ENCODE measurements at places on chromosomes 13 and 19. TPM values are rescaled to one million over a fixed set of nuclear protein-coding genes. Genes with fewer than 3 reads are reported as not detected.
A peak's percentile ranks its signal among the peaks of the same experiment; 100 is the strongest.

Gene GPR12
- total RNA-seq = not detected

- DNase-seq = no peak
These were observed 869 bp downstream of the GFY start for GRCh38 chr19:49425922-49426592.

DNA sequence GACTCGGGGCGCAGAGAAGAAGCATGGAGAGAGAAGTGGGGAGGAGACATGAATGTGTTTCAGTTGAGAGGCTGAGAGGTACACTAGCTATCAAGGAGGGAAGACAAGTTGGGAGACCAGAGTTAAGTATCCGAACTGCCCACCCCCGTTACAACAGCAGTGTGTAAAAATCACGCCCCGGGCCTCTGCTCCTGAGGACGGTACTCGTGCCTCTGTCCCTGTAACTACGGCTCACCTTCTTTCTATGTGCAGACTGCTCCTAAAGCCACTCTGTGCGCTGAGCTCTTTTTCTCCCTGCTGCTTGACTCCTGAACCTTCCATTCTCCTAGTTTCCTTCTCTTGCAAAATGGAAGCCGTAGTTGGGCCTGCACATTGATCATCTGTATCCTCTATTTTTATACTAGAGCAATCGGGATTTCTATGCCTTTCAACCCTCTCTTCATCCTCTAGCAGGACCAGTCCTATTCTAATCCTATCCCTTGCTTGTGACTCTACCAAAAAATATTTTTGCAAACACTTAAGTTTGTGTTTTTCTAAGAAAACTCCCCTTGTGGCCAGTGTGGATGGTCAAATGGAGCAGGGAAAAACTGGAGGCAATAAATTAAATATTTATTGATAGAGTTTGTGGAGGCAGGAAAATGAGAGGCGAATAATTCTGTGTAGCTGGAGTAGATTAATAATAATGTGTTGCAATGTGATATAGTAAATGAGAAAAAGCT, 569 bp downstream of the POLR1D start:
- no peak for DNase-seq

- DNase-seq = no peak
These were observed at the start of gene TINCR for GRCh38 chr19:5567360-5567969. TINCR (minus strand) TSS chr19:5567953.

GRCh38 chr19:11223200-11223599, 16.2 kb upstream of the ANGPTL8 start:
- DNase-seq = no peak

Gene ZC3H4
- 10.1 TPM for total RNA-seq

- DNase-seq = peak; percentile 22
These were observed 63.4 kb downstream of the KCTD12 start for GRCh38 chr13:76822698-76823267.

Gene SLAIN1
- total RNA-seq = 0.03 TPM

DNA sequence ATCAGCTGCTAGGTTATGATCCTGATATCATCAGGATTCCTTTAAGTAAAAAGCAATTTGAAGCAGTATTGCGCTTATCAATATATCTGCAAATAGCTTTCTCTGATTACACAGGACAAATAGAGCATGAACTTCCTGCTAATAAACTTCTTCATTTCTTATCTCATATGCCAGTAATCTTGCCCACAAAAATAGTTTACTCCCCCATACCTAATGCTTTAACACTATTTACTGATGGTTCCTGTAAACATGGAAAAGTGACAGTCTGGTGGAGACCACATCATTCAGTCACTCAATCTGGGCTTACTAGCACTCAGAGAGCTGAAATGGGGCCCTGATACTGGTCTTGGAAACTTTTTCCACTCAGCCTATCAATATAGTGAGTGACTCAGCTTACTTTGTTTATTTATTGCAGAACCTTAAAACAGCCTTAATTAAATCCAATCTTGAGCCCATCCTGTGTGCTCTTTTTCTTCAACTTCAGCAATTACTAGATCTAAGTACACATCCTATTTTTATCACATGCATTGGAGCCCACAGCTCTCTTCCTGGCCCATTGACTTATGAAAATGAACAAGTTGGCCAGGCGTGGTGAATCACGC, 1464.3 kb downstream of the UQCRFS1 start:
- no peak for DNase-seq

GRCh38 chr13:41052441-41052840, 8.9 kb upstream of the WBP4 start:
- no peak for DNase-seq

Gene SIGLEC8
- total RNA-seq = not detected

- peak; percentile 5 for DNase-seq
These were observed 151.4 kb downstream of the PDS5B start for GRCh38 chr13:32737679-32738078.

- no peak for DNase-seq
These were observed 691.6 kb downstream of the DIAPH3 start for GRCh38 chr13:59472134-59472533.

DNA sequence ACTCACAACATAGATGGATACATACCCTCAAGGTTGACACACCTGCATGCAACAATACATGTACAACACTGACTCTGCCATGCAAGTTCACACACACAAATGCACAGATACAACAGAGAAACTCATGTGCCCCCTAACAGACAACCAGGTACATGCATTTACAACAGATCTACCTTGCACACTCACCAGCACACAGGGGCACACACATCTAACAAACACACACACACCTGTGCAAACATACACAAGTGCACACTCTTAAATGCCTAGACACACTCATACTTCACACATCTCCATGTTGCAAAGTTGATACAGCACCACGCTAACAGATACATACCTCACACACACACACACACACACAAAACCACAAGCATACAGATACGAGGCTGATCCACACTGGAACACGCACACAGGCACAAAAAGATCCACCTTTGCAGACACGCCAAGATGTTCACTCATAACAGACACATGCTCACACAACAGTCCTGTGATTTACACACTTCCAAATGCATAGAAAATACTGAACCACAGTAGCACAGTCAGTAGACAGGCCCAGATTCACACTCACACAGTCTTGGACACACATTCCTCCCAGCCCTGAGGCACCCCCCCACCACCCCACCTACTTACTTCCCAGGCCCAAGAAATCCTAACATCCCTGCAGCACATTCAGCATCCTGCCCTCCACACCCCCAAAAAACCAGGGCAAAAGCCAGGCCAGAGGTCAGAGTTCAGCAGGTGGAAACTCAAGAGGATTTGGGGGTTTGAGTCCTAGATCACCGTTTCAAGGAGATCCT, 1.4 kb downstream of the LRFN1 start:
- no peak for DNase-seq

Gene TSHZ3
- 4.7 TPM for total RNA-seq

Gene SRRM5
- not detected for total RNA-seq

DNA sequence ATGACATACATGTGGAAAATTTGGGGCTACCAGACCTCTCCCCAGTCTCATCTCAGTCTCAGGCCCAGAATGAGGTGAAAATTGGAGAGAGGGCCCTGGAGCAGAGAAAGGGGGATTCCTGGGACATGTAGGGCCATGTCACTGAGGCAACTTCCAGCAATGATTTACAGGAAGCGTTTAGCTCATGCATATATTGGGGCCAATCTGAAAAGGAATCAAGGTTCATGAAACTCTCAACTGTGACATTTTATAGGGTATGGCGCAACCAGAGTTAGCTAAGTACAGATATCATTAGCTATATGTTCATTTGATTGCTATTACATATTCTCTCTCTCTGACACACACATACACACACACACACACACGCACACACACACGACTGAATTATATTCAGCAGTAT, 86.3 kb downstream of the RNASEH2B start:
- DNase-seq = no peak

- DNase-seq = peak; percentile 96
These were observed 4.6 kb downstream of the MIDN start for GRCh38 chr19:1252821-1253513.

Gene CERS1
- 5.3 TPM for total RNA-seq

Gene SIGLEC12
- not detected for total RNA-seq

- DNase-seq = no peak
These were observed 2.8 kb downstream of the AP3D1 start for GRCh38 chr19:2148482-2149135.

Gene ZNF254
- total RNA-seq = 18.2 TPM

Gene KLK10
- not detected for total RNA-seq

GRCh38 chr19:23992348-23992747, 77.7 kb downstream of the ZNF726 start:
- no peak for DNase-seq

DNA sequence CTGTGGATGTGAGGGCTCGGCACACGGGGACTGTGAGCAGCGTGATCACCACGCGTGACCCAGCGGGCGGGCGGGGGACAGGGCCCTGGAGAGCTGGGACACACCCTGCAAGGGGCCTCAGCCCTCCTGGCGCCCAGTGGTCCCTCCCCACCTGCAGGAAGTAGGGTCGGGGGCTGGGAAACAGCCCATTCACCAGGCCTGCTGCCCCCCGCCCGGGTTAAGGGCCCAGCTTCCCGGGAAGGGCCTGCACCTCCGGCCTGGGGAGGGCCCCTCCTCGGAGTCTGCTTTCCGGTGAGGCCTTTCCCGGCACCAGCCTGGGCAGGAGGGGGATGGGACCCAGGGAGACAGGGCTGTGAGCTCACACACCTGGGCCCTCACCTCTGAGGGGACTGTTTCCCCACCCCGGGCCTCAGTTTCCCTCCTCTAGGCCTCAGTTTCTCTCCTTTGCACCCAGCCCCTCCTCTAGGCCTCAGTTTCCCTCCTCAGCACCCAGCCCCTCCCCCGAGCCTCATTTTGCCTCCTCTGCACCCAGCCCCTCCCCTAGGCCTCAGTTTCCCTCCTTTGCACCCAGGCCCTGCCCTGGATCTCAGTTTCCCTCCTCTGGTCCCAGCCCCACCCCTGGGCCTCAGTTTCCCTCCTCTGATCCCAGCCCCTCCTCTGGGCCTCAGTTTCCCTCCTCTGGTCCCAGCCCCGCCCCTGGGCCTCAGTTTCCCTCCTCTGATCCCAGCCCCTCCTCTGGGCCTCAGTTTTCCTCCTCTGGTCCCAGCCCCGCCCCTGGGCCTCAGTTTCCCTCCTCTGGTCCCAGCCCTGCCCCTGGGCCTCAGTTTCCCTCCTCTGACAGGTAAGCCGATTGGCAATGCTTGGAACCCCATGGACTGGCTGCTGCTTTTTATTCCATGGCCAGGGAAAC, 1.9 kb upstream of the MADCAM1 start:
- DNase-seq = no peak

GRCh38 chr19:44951179-44952159, 3.7 kb upstream of the CLPTM1 start:
- peak; percentile 50 for DNase-seq

DNA sequence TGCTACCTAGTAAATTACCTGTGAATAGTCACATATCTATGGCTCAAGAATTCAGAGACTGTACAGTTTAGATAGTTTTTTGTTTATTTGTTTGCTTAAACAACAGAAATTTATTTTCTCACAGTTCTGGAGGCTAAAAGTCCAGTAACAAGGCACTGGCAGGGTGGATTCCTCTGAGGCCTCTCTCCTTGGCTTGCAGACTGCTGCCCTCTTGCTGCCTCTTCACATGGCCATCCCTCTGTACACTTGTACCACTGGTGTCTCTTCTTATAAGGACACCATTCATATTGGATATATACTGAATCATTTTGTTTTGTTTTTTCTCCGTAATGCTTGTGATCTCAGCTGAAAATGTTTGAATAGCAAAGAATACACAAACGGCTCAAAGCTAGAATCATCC, 56.4 kb upstream of the MIR17HG start:
- no peak for DNase-seq

- no peak for DNase-seq
These were observed 463.3 kb upstream of the KLF12 start for GRCh38 chr13:74597526-74597925.

Gene NAPSA
- 0.16 TPM for total RNA-seq

Gene S1PR2
- total RNA-seq = 1.7 TPM

DNA sequence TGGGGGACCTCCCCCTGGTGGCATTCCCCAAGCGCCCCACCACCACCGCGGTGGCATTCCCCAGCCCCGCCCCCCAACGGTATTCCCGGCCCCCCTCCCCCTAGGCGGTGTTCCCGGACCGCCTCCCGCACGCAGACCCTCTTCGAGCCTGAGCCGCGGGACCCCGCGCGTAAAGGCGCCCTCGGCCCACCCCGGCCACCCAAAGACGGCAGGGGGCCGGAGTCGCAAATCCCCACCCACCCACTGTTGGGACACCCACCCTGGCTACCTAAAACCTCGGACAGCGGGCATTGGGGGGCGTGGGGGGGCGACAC, 22.4 kb downstream of the OLFM2 start:
- no peak for DNase-seq

Gene AP1M2
- total RNA-seq = 39.4 TPM

Gene IZUMO1
- total RNA-seq = not detected

- DNase-seq = peak; percentile 99
These were observed 10.5 kb upstream of the SMG9 start for GRCh38 chr19:43765109-43765876.

Gene ELSPBP1
- total RNA-seq = not detected

DNA sequence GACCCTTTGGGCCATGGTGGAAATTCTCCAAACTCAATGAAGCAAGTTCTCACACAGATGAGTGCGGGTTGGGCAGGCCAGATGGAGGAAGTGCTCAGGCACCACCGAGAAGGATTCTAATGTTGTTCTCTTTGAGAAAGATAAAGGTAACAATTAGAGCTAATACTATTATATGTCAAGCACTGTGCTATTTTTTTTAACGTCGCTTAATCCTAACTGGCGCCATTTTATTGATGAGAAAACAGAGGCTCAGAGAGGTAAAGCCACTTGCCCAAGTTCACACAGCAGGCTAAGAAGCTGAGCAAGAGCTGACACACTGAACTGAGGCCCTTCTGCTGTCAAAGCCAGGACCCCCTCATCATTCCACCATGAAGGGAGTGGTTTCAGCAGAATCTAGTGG, 1.0 kb downstream of the FBL start:
- DNase-seq = no peak

Gene LILRA2
- not detected for total RNA-seq

GRCh38 chr19:4449639-4450028, 8.0 kb downstream of the UBXN6 start:
- no peak for DNase-seq

All from A172 (cell line).